Urinary bladder (tissue), 4 donors: ENCODE measurements at places on chromosomes 4 and X. TPM values are rescaled to one million over a fixed set of nuclear protein-coding genes. Genes with fewer than 3 reads are reported as not detected.

Gene PUDP
- 10.2 TPM for polyA plus RNA-seq

Gene POU4F2
- polyA plus RNA-seq, result not detected

Gene SEPTIN11
- 38.7 TPM for polyA plus RNA-seq

Gene EDA
- 3.8 TPM for polyA plus RNA-seq

Gene CLGN
- 1.8 TPM for polyA plus RNA-seq

Gene UCHL1
- polyA plus RNA-seq, result 81.6 TPM

Gene HSFX4
- polyA plus RNA-seq, result not detected
